ENCODE measurements at places on chromosomes 4 and X.

DNA sequence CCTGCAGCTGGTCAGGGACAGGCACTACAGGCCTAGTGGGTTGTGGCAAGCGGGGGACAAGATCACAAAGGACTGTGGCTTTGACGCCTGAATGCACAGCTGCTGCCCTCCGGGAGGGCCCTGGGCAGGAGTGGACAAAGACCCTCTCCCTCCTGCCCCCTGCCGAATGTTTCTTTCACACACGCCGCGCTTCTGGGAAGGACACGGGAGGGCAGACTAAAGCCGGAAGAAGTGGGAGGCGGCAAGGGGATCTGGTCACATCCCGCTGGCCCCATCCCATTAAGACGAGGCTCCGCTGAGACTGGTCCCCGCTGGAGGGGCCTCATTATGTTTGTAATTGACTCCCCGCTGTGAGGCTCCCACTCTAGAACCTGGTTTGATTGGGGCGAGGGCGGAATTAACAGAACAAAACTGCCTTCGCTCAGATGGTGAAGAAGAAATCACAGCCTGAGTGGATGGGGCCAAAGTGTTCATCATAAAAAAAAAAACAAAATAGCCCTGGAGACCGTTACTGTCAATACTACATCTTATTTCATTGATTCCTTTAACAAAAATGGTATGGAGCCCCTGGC is 37.8 kb upstream of the PSAPL1 start:
- no peak for DNase-seq

DNA sequence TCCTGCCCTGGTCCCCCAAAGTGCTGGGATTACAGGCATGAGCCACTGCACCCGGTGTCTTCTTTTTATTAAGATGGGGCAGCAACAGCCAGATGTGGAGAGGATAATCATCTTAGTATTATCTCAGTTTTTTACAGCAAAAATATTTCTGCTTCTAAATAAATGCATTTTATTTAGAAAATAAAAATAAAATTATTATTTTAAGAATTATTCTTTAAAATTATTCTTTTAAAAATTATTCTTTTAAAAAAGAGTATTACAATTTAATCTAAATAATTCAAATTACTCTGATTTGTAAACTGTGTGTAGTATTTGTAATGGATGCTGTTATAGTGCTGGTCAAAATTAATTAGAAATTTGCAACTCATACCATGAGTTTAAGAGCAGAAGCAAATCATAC is 67.6 kb downstream of the ARFIP1 start:
- no peak for DNase-seq

GRCh38 chr4:77617203-77617602 is 11.6 kb downstream of the CXCL13 start:
- peak; percentile 12 for DNase-seq

DNA sequence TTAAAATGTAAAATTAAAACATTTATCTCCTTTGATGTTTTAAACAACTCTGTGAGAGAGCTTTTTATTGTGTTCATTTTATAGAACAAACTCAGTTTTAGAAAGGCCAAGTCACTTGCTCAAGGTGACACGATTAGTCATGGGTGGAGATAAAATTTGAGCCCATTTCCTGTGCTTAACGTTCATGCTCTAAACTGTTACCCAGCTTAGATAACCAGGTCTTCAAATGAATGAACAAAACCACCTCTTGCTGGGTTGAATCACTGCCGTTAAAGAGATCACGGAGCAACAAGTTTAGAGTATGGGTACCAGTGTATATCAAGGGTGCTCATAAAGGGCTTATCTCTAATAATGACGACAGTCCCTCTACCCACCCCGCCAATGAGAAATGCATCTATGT is 10.2 kb upstream of the CASK start:
- no peak for DNase-seq

GRCh38 chrX:13376857-13377549 is 57.1 kb upstream of the ATXN3L start:
- peak; percentile 63 for DNase-seq

All from GM03348 (cell line).